ENCODE measurements at places on chromosomes 7 and 10. TPM values are rescaled to one million over a fixed set of nuclear protein-coding genes. Genes with fewer than 3 reads are reported as not detected.

PNLIP gene
- 3.7 TPM for polyA plus RNA-seq

OR2A5 gene
- polyA plus RNA-seq = not detected

LRGUK gene
- not detected for polyA plus RNA-seq

VPS37D gene
- 3.9 TPM for polyA plus RNA-seq

PRSS1 gene
- 20.9 TPM for polyA plus RNA-seq

NEBL gene
- polyA plus RNA-seq = 3.5 TPM

LEP gene
- 141 TPM for polyA plus RNA-seq

SLC18A3 gene
- not detected for polyA plus RNA-seq

DPYSL4 gene
- polyA plus RNA-seq = 0.82 TPM

FZD1 gene
- polyA plus RNA-seq = 3.3 TPM

CLRN3 gene
- not detected for polyA plus RNA-seq

ITIH5 gene
- 82.5 TPM for polyA plus RNA-seq

H2BK1 gene
- not detected for polyA plus RNA-seq

ELFN1 gene
- 0.67 TPM for polyA plus RNA-seq

TEX47 gene
- polyA plus RNA-seq = not detected

ZNF487 gene
- polyA plus RNA-seq = 4.8 TPM

SOSTDC1 gene
- 3.2 TPM for polyA plus RNA-seq

ASCC1 gene
- polyA plus RNA-seq = 34.1 TPM

ODAD2 gene
- not detected for polyA plus RNA-seq

ITPRID1 gene
- not detected for polyA plus RNA-seq

VWDE gene
- 0.20 TPM for polyA plus RNA-seq

TMEM178B gene
- polyA plus RNA-seq = 0.43 TPM

ZNF488 gene
- polyA plus RNA-seq = not detected
